ENCODE measurements at places on chromosomes 1 and 21.

- no peak for DNase-seq
Observed at GRCh38 chr1:183808296-183809027, 3.5 kb downstream of the RGL1 start.

DNA sequence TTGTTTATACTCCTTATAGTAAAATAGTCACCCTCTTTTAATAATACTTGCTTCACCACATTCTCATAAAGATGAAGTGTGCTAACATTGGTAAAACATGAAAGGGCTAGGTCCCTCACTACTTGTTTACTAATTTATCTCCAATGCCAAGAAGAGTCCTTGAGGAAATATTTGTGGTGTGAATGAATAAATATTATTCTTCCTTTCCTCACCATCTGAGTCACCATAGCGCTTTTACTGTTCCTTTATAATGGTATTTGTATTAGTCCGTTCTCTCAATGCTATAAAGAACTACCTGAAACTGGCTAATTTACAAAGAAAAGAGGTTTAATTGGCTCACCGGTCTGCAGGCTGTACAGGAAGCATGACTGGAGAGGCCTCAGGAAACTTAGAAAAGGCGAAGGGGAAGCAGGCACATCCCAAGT lies 222.8 kb upstream of the ZRANB2 start:
- no peak for DNase-seq

DNA sequence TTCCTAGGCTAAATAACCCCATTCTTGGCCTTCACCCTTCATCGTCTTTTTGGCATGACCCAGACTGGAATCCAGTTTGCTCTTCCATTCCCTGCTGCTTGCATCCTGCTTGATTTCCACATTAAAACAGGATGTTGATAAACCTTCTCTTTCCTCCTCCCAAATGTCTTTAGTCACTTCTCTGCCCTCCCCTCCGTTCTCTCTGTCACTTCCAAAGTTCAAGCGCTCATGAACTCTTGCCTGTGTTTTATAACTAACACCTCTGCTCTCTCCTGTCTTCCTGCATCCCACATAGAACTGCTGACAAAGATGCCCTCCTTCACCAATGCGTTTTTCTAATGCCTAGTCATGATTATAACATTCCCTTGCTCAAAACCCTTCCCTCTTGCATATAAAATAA lies 65.6 kb upstream of the SLC44A3 start:
- DNase-seq, result no peak

GRCh38 chr21:32184065-32184464 lies 94.8 kb downstream of the MIS18A start:
- DNase-seq, result no peak

GRCh38 chr1:23214640-23215039 lies 2.7 kb downstream of the HTR1D start:
- no peak for DNase-seq

DNA sequence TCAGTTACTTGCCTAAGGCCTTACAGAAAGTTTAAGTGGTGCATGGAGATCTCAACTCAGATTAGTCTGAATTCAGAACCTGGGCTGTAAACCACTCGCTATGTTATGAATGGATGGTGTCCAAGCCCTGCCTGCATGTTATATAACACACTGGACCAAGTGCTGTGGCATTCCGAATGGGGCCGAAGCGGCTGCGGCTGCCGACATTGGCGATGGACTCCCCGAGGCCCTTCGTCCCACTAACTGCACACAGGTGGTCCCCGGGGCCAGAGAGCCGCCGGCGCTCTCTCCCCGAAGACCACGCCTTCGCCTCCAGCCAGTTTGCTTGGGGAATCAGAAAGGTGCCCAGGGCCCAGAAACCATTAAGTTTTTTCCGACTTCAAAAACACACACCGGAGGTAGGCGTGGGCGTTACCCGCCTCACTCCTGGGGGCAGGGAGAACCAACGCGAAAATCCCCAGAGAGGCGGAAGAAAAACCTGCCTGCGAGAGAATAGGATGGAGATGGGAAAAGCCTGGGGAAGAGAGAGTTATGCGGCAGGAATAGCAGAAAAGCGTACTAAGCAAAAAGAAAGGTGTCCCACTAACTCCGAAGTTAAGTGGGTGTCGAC lies 579 bp upstream of the TENT5C start:
- no peak for DNase-seq

DNA sequence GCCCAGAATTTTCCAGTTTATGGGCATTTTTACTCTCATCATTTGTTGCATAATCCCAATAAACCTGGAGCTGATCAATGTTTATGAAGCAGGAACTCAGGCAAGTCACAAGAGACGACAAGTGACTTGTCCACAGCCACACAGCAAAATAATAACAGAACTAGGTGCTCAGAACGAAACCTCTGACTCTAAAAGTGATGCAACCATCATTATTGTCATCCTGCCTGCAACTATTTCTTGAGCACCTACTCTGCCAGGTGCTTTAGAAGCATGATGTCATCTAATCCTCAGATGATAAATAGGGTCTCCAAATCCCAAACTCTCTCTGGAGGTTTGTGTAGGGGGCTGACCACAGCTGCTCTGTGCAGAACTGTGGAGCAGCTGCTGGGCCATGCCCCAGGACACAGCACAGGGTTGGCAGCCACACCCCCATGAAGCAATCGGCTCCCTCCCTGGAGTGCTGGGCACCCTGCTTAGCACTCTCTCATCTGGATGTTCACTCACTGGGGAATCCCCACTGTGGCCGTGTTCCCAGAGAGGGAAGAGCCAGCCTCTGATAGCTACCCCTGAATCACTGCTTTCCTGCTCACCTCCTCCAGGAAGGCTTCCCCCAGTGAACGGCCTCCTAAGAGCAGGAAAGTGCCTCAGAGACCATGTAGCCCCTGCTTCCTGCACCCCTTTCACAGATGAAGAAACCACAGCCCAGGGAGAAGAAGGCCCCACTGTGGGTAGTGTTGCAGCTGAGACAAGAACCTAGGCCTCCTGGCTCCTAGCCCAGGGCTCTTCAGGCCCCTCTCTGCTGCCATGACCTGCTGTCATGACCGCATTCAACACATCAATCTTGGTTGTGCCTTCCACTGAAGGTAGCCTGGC lies 2.1 kb downstream of the TTC22 start:
- no peak for DNase-seq

DNA sequence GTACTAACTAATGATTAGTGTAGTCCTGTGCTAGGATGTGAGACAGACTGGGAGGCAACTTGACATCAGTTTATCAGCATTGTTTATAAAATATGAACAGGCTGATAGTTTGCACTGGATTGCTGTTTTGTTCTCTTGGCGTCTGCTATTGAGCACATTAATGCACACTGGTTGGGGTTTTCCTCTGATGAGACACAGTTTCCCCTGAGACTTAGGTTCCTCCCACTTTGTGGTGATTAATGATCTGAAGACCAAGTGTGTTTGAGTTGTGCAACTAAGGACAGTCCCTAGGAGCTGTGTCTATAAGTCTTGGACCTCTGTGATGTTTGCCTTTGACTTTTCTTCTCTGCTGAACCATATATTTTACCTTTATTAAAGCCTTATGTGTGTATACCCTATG lies 1015.4 kb downstream of the AMY1C start:
- DNase-seq, result no peak

DNA sequence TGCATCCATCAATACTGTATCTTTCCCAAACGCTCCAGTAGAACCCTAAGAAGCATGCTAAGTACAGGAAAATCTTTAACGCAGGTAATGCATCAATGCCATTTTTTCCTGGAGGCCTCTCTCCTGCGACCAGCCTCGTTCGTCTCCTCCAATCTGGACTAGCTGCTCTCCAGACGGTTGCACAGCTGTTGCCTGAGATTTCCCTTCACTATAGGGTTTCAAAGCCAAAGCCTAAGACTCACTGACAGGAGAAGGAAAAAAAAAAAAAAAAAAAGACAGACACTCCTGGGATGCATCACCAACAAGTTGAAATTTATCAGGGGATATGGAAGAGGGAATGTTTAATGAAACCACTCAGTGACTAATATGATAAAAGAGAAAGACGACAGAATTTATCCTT lies 93.0 kb downstream of the APP start:
- DNase-seq, result no peak

- no peak for DNase-seq
Observed at GRCh38 chr1:237931581-237931980, 40.9 kb upstream of the ZP4 start.

GRCh38 chr1:244789731-244790130 lies 45.7 kb upstream of the COX20 start:
- DNase-seq, result no peak

- no peak for DNase-seq
Observed at GRCh38 chr1:28104866-28105467, 16.6 kb upstream of the EYA3 start.

DNA sequence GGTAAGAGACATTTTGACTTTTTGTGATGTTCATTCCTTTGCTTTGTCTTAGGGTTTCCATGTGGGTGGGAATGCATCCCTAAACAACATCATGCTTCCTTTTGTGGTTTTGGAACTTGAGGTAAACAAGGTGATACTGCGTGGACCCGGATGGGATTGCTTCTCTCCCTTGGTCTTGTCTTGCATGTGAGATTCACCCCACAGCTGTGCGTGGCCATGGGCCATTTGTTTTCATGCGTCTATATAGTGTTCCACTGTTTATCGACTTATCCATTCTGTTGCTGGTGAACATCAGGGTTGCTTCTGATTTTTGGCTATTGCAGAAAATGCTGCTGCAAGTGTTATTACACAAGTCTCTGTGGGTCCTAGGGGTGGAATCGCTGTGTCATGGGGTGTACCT lies 21.1 kb downstream of the CRYAA start:
- DNase-seq, result no peak

DNA sequence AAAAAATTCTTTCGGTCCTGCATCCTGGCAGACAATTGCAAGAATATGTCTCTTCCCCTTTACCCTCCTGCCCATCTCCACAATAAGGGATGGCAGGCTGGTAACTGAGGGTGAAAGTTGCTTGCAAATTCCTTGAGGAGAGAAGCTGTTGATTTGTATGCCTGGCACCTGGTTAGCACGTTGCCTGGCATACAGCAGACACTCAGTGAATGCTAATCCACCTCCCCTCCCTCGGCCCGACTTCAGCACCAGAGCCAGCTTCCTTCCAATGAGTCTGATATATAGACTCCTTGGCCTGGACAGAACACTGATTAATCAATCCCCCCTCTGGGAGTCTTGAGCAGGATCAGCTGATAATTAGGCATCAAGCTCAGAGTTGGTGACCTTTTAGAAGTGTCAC lies 39.1 kb downstream of the KCNC4 start:
- DNase-seq, result no peak

DNA sequence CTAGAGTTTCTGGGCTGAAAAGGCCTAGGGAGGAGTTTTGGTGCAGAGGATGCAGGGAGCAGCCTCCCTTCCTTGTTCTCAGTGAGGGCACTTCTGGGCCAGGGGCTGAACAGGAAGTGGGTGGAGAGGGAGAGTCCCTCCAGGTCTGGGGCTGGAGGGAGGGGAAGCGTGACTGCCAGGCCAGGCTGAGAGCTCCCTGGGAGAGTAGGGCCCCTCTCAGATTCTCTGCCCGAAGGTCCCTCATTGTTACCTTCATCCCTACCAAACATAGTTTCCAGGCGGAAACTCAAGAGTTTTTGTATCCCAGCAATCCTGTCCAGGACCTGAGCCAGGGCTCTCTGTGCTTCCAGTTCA lies 36.8 kb downstream of the CITED4 start:
- DNase-seq, result no peak

DNA sequence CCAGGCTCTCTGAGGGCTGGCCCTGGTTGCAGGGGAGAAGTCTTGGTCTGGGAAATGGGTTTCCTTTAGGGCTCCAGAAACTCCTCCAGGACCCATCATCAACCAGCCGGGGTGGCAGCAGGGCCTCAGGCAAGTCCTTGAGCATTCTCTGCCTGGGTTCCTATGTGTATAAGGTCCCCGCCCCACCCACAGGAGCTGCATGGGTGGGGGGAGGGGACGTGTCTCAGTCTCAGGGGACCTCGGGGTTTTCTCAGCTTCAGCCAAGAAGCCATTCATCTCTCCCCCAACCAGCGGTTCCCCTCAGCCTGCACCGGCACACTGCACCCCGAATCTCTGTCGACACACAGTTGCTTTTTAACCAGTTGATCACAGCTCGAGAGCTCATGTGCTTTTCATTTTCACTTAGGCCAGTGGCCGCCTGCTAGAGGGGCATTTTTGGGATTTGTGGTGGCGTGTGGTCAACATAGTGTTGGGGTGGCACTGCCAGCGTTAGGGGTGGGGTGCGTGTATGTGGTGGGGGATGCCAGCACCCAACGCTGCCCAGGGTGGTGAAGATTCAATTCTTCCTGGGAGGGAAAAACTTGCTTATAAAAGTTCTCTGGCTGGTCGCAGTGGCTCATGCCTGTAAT lies 6.5 kb downstream of the RUNX3 start:
- no peak for DNase-seq

DNA sequence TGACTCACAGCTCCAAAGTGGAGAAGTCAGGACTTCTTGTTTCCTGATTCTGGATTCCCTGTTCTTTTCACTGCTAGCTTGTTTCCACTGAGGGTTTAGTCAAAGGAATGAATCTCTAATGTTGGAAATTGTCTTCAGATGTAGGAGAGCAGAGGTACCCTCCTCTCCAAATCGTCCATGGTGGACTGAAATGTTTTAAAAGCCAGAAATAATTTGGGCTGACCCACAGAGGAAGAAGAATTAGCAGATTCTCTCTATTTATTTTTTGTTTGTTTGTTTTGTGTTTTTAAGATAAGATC lies 30.4 kb downstream of the GPA33 start:
- DNase-seq, result no peak

- DNase-seq, result no peak
Observed at GRCh38 chr1:111743679-111744101, 4.5 kb upstream of the INKA2 start.

- DNase-seq, result peak; percentile 16
Observed at GRCh38 chr1:67441183-67441582, 11.0 kb upstream of the SERBP1 start.

DNA sequence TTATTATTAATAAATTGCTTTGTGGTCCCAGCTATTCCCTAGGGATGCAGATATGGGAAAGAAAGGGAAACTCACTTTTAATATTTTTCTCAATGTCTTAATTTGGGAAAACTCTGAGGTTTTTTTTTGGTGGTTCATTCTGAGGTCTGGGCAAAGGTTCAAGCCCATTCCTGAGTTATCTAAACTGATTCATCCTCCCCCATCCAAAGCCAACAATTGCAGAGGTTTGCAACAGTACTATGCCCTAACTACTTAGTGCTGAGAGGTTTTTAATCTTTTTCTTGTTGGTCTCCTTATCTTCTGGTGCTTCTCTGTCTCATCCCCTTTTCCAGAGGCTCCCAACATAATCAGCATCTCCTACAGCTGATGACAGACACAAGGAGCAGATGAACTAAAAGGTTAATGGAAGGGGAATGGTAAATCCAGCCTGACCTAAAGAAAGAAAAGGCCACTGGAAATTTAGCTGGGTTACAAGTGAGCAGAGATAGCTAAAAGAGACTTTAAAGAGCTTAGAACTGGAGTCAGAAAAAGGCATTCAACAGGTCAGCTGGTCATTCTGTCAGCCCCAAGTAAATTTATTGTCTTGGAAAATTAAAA lies 390.4 kb downstream of the TGFB2 start:
- DNase-seq, result no peak

- DNase-seq, result no peak
Observed at GRCh38 chr1:157363660-157364140, 188.6 kb downstream of the FCRL5 start.

- DNase-seq, result no peak
Observed at GRCh38 chr1:233240829-233241682, 54.5 kb downstream of the PCNX2 start.
